Type B pancreatic cell (in vitro differentiated cells): ENCODE measurements at places on chromosomes 6 and 20. TPM values are rescaled to one million over a fixed set of nuclear protein-coding genes. Genes with fewer than 3 reads are reported as not detected.

The CASS4 gene
- 0.38 and 0.56 TPM in 2 replicates for total RNA-seq

The TXLNB gene
- total RNA-seq: 0.22 TPM in 1 of 2 replicates, not detected in the other

GRCh38 chr6:149938571-149939355, 3.1 kb upstream of the ULBP2 start:
- DNase-seq: no peak

DNA sequence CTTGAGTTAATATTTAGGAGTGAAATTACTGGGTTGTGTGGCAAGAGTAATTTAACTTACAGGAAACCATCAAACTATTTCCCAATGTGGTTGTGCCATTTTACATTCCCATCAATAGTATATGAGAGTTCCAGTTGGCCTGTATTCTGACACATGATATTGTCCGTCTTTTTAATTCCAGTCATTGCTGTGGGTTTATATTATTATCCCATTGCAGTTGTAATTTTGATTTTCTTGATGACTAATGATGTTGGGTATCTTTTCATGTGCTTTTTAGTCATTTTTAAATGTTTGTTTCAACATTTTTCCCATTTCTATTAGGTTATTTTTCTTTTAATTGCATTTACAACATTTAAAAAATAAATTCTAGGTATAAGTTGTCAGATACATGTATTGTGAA, 614.0 kb downstream of the UTRN start:
- no peak for DNase-seq
